Cardiac muscle cell (in vitro differentiated cells and primary cell): ENCODE measurements at places on chromosomes 3 and 15. TPM values are rescaled to one million over a fixed set of nuclear protein-coding genes. Genes with fewer than 3 reads are reported as not detected.

DNA sequence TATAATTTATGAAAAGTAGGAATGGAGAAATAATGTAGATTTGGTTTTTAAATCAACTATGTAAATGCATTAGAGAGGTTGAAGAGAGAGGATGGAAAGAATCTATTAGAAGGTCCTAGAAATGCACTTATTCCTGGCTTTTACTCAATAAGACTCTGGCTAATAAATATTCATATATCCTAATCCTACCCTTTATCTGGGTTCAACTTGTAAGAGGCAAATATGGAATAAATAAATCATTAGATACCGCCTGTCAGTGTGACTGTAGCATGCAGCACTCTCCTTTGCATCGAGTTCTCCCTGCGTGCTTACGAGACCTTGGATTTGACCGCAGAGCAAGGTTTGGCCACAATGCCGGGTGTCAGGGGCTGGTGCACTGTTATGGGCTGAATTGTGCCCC, 1156.5 kb downstream of the ROBO1 start:
- no peaks in the 10 kb centered on the region for H3K27me3 ChIP-seq
- peaks cover 14% of the 10 kb centered on the region for H3K36me3 ChIP-seq
- H3K4me1 ChIP-seq: no peaks in the 10 kb centered on the region
- H3K4me3 ChIP-seq: no peak overlapping the region
- DNase-seq: no peak

GRCh38 chr3:69160107-69160506, 37.7 kb upstream of the LMOD3 start:
- H3K4me1 ChIP-seq: no peaks in the 10 kb centered on the region
- no peak overlapping the region for H3K4me3 ChIP-seq
- H3K36me3 ChIP-seq: no peaks in the 10 kb centered on the region
- H3K27ac ChIP-seq: no peak overlapping the region
- H3K27me3 ChIP-seq: no peaks in the 10 kb centered on the region
- no peak for DNase-seq

- no peak overlapping the region for H3K27ac ChIP-seq
- H3K36me3 ChIP-seq: peaks cover 4% of the 10 kb centered on the region
- no peak overlapping the region for H3K4me3 ChIP-seq
- no peaks in the 10 kb centered on the region for H3K27me3 ChIP-seq
- no peaks in the 10 kb centered on the region for H3K4me1 ChIP-seq
These were observed 25.1 kb downstream of the DTWD1 start for GRCh38 chr15:49645941-49646340.

DNA sequence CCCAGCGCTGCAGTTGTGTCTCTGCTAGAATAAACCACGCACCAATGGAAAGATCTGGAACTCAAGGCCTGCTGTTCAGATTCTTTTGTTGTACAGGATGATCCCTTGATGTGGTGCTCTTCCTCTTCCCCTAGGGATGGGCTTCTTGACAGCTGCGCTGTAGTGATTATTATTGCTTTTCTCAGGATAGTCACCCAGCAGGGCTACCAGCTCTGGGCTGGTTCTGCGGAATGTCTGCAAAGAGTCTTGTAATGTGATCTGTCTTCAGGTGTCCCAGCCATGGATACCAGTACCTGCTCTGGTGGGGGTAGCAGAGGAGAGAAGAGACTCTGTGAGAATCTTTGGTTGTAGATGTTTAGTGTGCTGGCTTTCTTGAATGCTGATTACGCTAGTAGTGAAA, 974.2 kb downstream of the NSUN3 start:
- no peaks in the 10 kb centered on the region for H3K36me3 ChIP-seq
- no peak for DNase-seq
- H3K4me1 ChIP-seq: no peaks in the 10 kb centered on the region
- no peak overlapping the region for H3K27ac ChIP-seq
- H3K4me3 ChIP-seq: no peak overlapping the region

- no peak overlapping the region for H3K27ac ChIP-seq
- no peaks in the 10 kb centered on the region for H3K27me3 ChIP-seq
- H3K36me3 ChIP-seq: no peaks in the 10 kb centered on the region
- no peak overlapping the region for H3K4me3 ChIP-seq
- no peaks in the 10 kb centered on the region for H3K4me1 ChIP-seq
- no peak for DNase-seq
These were observed 306.0 kb downstream of the WDR72 start for GRCh38 chr15:53453253-53454105.

Gene TMEM212
- not detected in 2 replicates for total RNA-seq
